ENCODE measurements at places on chromosomes 7 and 10.
A peak's percentile ranks its signal among the peaks of the same experiment; 100 is the strongest.

DNA sequence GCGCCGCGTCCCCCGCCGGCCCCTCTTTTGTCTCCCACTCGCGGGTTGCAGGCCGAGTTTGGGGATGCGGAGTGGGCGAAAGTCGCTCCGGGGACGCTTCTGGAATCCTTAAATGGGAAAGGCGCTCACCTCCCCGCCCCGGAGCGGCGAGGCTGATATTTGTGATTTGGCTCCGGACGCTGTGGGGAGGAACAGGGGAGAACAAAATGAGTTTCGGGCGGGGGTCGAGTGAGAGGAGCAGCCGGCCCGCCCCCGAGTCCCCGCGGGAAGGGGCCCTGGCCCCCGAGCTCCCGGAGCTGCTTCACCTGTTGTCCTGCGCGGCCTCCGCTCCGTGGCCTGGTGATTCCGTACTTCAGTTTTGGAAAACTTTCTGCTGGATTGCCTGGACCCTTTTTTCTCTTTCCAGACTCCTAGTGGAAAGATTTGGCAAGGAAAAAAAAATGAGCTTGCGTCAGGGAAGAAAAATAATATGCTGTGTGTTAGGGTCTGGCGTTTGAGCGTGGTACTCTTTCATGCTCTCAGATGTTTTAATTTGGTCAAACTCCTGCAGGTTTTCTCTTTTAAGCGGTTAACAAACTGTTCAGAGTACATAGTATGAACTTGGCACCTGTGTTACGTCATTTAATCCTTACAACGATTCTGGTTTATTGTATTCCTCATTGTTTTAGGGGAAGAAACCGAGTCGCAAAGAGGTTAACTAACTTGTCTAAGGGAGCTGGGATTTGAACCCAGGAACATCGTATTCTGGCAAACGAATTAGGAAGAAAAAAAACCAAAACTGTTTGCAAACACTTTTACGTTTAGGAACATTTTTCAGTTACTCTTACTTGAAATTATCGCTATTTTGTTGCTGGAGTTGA, 924 bp downstream of the BMPR1A start:
- peak; percentile 79 for DNase-seq

DNA sequence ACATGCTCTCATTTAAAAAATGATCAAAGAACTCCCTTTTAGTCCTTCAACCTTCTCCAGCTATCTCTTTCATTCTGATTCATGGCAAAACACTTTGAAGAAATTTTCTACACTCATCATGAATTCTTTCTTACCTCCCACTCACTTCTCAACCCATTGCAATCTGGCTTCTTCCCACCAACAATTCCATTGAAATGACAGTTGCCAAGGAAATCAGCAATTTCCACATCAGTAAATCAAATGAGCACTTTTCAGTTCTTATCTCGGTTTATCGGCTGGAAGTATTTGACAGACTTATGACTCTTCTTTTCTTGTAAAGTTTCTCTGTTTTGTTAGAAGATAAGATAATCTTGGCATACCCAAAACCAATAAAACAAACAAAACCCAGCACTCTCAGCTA, 99.1 kb upstream of the CACNA2D1 start:
- no peak for DNase-seq

DNA sequence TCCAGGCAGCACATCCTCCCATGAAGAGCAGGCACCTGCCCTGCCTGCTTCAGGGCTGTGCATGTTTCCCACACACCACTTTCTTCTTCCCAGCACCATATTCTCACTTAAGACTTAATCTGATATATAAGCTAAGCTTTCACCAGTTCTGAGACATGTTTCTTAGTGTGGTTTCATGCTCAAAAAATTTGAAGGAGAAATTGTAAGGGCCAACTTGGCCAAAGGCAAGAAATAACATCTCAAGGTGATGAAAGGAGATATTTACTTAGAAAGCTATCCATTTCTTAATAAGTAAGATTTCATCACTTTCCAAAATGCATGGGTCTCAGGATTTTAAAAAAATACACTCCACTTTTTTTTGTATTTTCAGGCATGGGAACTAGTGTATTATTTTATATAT, 468.1 kb upstream of the AKR1E2 start:
- DNase-seq, result no peak

DNA sequence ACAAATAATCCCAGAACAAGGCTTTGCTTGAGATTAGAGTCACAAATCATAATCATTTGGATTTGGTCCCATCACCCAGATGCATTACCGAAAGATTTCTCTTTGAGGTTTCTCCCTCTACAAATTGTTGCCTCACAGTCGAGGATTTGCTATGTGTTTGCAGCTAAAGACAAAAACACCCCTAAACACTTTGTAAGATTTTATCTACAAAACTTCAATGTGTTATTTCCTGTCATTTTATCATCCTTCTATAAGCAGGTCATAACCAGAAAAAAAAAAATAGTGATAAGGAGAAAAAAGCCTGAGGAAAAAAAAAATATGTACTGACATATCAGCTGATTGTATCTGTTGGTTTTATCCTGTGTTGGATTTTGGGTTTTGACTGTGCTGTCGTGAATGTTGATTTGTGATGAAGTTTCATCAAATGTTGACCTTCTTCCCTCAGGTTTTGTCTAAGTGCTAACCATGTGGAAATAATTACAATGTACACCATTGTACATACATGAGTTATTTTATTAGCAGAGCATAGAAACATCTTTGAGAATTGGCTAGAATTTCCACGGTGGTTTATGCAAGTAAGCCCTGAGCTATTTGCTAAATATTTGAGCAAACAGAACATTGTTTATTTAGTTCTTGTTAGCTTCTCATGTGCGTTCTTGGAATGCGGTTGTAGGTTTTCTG, 274.4 kb downstream of the NEBL start:
- peak; percentile 61 for DNase-seq

DNA sequence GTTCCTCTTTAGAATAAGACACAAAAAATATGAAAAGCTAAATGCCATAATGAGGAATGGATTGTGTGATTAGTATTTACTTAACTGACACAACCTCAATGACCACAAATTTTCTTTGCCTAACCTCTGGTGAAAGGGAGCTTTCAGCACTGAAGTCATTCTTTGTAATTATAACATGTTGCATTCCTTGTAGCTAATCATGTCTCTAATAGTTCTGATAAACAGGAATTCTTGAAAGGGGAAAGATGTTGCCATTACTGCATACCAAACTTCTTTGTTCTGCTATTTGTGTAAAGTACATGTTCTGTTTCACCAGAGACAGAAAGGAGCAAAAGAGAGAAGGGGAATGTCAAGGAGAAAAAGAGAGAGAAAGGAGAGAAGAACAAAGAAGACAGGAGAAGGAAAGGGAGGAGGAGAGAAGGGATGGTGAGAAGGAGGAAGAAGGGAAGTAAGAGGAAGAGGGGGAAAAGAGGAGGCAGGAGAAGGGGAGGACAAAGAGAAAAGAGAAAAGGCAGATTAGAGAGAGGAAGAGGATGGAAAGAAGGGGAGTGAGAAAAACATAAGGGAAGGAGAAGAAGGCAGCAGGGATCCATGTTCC, 120.9 kb downstream of the SEMA3D start:
- no peak for DNase-seq

GRCh38 chr10:3433988-3434387, 261.4 kb upstream of the PITRM1 start:
- no peak for DNase-seq

DNA sequence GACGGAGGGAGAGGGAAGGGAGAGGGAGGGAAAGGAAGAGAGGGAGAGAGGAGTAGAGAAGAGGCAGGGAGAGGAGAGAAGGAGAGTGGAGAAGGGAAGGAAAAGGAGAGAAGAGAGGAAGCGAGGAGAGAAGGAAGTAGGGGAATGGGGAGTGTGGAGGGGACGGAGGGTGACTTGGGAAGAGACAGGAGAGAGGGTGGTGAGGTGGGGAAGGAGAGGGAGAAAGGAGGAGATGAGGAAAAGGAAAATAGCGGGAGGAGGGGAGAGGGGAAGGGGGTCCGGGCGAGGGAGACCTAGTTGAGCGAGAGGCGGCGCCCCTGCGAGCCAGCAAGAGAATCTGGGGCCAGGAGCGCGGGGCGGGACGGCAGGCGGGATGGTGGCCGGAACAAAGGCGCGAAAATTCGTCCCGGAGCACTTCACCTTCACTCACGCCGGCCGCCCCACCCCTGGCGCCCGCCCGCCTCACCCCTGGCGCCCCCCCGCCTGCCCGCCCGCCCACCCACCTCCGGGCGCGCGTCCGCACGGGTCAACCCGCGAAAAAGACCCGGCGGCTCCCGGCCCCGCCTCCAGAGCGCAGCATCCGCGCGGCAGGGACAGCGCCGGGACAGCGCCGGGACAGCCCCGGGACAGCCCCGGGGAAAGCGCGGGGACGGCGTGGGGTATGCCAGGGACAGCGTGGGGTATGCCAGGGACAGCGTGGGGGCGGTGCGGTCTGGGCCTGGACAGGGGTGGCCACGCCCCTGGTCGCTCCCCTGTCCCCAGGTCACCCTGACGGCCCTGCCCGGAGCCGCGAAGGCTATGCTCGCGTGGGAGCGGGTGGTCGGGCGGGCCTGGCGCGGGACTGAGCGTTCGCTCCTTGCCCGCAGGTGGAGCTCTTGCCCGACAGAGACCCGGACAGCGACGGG, 4.2 kb downstream of the VSTM2A start:
- DNase-seq, result no peak

- DNase-seq, result no peak
Observed at GRCh38 chr10:126131341-126131740, 235.0 kb downstream of the FANK1 start.

DNA sequence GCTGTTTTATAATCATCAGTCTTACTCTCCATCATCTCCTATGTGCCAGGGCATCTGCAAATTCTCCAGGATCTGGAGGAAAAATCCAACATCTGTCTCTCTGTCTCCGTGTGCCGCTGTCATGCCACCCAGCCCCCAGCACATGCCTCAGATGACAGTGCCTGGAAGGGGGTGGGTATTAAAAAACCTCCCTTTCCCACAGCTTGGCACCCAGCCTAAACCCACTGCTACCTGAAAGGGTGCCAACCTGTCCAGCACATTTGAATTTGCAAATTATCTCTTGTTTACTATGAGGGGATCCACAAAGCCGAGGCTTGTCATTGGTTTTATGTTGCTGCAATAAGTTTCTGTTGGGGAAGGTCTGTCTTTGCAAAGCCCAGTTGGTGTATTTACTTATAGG, 73.1 kb downstream of the EMX2 start:
- DNase-seq, result no peak

GRCh38 chr10:98419469-98420261, 4.7 kb upstream of the PYROXD2 start:
- no peak for DNase-seq

DNA sequence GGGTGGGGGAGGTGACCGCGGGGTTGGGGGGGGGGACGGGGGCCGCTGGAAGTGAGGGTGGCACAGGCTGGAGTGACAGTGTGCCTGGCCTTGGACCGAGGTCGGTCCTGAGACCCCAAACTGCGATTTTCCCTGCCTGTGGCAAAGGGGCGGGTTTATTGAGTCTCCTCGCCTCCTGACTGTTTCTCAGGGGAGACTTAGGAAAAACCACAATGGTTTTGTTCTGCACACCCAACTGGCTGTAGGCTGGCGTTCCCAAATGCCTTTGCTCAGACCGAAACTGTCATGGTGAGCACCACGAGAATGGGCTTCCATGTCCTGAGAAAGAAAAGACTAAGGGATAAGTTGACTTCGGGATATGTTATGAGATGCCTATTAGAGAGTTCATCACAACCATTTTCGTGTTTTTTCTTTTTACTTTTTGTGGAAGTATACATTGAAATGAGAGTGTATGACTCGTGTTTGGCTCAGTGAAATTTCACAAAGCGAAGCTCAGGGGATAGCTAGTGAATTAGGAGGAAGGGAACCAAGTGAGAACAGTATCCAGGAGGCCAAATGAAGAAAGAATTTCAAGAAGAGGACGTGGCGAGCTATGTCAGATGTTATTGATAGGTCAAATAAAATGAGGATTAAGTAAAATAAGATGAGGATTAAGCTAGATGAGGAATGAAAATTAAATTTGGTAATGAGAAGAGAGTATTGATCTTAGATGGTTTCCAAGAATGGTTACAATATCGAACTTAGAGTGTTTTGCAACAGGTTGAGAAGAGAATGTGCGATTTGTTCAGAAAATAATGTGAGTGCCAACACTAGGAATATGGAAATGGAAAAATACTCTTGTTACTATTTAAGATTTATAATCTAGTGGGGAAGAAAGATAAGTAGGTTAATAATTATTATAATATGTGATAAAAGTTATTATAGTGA, 918 bp downstream of the NET1 start:
- peak; percentile 12 for DNase-seq

DNA sequence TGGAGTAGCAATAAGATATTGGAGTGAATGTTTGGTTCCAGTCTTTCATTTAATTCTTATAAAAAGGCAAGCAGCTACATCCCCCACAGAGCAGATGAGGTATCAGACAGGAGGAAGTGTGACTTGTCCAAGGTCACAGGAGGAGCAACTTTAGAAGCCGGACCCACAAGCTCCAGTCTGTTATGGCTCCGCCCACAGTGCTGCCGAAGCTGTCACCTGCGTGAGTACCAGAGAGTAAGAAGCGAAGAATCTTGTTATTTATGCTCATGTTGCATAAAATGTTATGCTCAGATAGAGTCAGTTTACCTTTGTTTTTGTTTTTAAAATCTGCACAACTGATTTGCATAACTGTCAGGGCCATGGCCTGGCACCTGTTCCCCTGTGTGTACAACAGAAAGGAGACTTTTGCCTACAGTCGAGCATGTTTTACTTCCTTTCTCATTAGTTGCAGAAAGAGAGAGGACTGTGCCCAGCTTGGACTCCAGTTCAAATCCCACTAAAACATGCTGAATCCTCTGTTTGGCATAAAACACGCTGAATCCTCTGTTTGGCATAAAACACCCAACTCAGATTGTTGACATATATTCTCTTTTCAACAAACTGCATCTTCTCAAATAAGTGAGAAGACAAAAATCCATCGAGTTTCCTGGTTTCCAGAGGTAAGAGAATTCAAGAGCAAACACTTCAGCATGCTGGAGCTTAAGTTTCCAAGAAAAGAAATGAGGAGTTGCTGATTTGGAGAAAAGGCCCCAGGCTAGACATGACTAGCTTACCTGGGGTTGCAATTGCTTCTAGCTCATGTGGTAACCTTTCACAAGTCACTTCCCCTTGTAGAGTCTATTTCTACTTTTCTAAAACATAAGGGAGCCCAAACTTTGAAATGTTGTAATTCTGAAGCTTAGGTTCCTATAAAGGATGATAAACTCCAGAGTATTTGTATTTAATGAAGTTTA, 409.8 kb upstream of the ZMIZ1 start:
- DNase-seq, result no peak

GRCh38 chr7:52540041-52540440, 495.4 kb upstream of the POM121L12 start:
- no peak for DNase-seq

DNA sequence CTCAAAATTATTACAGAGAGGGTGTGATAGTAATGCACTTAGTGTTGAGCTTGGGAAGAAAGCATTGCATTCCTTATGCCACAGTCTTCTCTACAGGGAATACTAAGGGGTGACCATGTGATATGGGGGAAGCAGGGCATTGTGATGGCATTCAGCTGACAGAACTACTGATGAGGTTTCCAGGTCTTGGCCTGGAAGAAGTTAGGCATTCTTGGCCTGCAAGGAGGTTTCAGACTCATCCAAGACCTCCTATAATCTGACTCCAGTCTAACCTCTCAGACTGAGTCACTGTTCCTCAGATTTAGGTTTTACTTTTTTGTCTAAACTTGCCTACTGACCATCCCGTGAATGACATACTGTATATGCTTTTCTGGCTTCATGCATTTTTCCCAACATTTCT, 7.9 kb downstream of the STMP1 start:
- DNase-seq, result no peak

- DNase-seq, result no peak
Observed at GRCh38 chr10:1213252-1214070, 157.3 kb downstream of the WDR37 start.

- DNase-seq, result no peak
Observed at GRCh38 chr10:132617737-132618052, 80.1 kb downstream of the INPP5A start.

- DNase-seq, result no peak
Observed at GRCh38 chr7:1020849-1021251, 23.5 kb upstream of the GPR146 start.

- no peak for DNase-seq
Observed at GRCh38 chr10:75115137-75115536, 3.7 kb downstream of the SAMD8 start.

Data from muscle of arm (tissue), 14 donors.